ENCODE measurements at places on chromosomes 11 and 22. TPM values are rescaled to one million over a fixed set of nuclear protein-coding genes. Genes with fewer than 3 reads are reported as not detected.

GRCh38 chr11:32072872-32073643, 17.8 kb upstream of the RCN1 start:
- H3K36me3 ChIP-seq = no peaks in the 10 kb centered on the region
- no peak for DNase-seq
- H3K4me1 ChIP-seq = peaks cover 5% of the 10 kb centered on the region

Gene DEAF1
- total RNA-seq = 32.6 TPM

GRCh38 chr11:36744375-36745168, 146.5 kb upstream of the RAG2 start:
- no peaks in the 10 kb centered on the region for H3K27me3 ChIP-seq
- H3K4me3 ChIP-seq = no peak overlapping the region
- peaks cover 7% of the 10 kb centered on the region for H3K4me1 ChIP-seq
- DNase-seq = peak; percentile 84
- no peak overlapping the region for H3K27ac ChIP-seq

DNA sequence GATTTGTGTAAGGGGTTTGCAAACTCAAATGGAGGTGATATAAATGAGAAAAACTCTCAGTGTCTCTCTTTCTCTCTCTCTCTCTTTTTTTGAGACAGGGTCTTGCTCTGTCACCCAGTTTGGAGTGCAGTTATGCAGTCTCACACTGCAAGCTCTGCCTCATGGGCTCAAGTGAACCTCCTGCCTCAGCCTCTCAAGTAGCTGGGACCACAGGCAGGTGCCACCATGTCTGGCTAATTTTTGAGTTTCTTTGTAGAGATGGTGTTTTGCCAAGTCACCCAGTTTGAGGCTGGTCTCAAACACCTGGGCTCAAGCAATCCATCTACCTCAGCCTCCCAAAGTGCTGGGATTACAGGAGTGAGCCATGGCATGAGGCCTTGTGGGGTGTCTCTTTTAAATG, 2.9 kb downstream of the BIRC3 start:
- peak overlapping the region; percentile 2 for H3K27ac ChIP-seq
- DNase-seq = no peak
- peak overlapping the region; percentile 67 for H3K4me3 ChIP-seq
- H3K27me3 ChIP-seq = no peaks in the 10 kb centered on the region
- peaks cover 28% of the 10 kb centered on the region for H3K36me3 ChIP-seq
- H3K4me1 ChIP-seq = peaks cover 80% of the 10 kb centered on the region

DNA sequence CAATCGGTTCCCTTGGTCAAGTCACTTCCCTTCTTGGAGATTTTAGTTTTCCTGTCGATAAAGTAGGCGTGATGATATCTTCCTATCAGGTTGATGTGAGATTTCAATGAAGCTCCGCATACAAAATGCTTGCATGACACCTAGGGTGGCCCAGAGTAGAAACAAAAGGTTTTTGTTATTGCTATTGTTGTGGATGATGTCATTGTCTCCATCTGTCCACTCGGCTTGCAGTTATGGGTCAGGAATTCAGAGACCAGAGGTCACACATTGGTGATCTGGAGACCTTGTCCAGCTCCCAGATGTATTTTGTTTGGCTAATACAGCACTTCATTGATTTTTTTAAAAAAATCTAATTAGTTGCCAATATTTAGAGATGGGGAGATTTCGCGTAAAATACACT, 382.1 kb downstream of the MN1 start:
- DNase-seq = no peak
- no peak overlapping the region for H3K27ac ChIP-seq
- H3K4me1 ChIP-seq = peaks cover 34% of the 10 kb centered on the region
- H3K36me3 ChIP-seq = no peaks in the 10 kb centered on the region
- no peaks in the 10 kb centered on the region for H3K27me3 ChIP-seq

- H3K27me3 ChIP-seq = peaks cover 10% of the 10 kb centered on the region
- peak; percentile 82 for DNase-seq
- peaks cover 23% of the 10 kb centered on the region for H3K4me1 ChIP-seq
These were observed 59.1 kb downstream of the IGLL1 start for GRCh38 chr22:23520863-23521440.

DNA sequence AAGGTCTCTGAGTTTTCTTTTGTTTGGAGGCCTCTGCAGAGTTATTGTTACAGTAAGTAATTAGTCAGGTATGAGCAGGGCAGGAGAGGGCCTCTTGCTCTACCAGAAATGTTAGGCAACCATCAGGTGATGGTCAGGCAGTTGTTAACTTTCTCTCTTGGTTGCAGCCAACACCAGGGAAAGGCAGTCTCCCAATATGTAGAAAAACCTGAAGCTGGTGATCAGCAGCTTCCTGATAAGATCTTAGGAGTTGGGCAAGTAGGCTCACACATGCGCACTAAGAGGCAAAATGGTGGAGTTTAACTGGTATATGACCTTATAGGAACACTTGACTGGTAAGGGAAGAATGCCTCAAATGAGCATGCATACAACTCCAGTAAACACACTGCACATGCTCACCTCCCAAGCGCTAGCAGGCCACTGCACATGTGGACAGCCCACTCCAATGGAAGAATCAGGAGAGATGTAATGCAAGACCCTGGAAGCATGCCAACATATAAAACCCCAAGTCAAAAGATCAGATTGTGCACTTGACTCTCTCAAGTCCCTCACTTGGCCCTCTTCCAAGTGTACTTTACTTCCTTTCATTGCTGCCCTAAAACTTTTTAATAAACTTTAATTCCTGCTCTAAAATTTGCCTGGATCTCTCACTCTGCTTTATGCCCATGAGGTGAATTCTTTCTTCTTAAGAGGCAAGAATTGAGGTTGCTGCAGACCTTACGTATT, 23.7 kb upstream of the SLC35F2 start:
- H3K27ac ChIP-seq = no peak overlapping the region
- H3K4me1 ChIP-seq = no peaks in the 10 kb centered on the region
- no peaks in the 10 kb centered on the region for H3K36me3 ChIP-seq
- H3K4me3 ChIP-seq = no peak overlapping the region
- no peaks in the 10 kb centered on the region for H3K27me3 ChIP-seq
- DNase-seq = no peak

- H3K27ac ChIP-seq = peak within 1 kb of the TSS; percentile 40
- H3K4me1 ChIP-seq = peaks cover 9% of the 10 kb centered on the region
- H3K4me3 ChIP-seq = peak within 1 kb of the TSS; percentile 19
- DNase-seq = peak; percentile 88
These were observed at the start of gene APOL4 for GRCh38 chr22:36201630-36202319. Gene APOL4, minus strand, starts transcription at chr22:36201809. Its CDS starts 75 bp downstream, at chr22:36201734.

GRCh38 chr22:49554741-49555140, 272.9 kb downstream of the BRD1 start:
- no peaks in the 10 kb centered on the region for H3K4me1 ChIP-seq
- H3K36me3 ChIP-seq = no peaks in the 10 kb centered on the region
- H3K27ac ChIP-seq = no peak overlapping the region
- H3K4me3 ChIP-seq = no peak overlapping the region
- no peak for DNase-seq
- H3K27me3 ChIP-seq = no peaks in the 10 kb centered on the region

GRCh38 chr11:76762867-76763572, 20.1 kb upstream of the TSKU start:
- no peaks in the 10 kb centered on the region for H3K36me3 ChIP-seq
- H3K4me3 ChIP-seq = no peak overlapping the region
- no peaks in the 10 kb centered on the region for H3K27me3 ChIP-seq

DNA sequence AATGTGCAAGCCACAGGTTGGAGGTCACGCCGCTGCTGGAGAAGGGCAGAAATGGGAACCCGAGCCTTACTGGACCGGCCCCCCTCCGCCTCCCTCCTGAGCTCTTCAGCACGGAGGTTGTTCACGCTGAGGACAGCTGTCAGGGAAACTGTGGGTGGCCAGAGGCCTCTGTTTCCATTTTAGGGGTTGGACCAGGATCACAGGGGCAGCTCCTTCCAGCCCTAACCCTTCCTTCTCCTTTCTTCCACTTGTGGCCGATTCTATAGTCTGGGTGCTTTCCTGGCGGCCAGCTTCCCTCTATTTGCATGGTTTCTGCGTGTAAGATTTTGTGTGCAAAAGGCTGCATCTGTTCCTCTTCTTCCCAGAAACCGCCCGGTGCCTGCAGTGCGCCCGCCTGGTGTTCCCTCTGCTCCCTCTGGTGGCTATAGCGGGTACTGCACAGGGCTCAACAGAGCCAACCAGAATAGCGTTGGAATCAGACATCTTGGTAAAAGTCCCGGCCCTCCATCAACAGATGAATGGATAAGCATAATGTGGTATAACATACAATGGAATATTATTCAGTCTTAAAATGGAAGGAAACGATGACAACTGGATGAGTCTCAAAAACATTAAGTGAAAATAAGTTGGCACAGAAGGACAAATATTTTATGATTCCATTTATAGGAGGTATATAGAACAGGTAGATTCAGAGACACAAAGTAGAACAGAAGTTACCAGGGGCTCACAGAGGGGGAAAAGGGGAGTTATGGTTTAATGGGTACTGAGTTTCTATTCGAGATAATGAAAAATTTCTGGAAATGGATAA, 8.4 kb upstream of the SLC22A8 start:
- H3K4me1 ChIP-seq = peaks cover 8% of the 10 kb centered on the region
- DNase-seq = peak; percentile 93
- no peak overlapping the region for H3K4me3 ChIP-seq
- no peaks in the 10 kb centered on the region for H3K36me3 ChIP-seq
- no peak overlapping the region for H3K27ac ChIP-seq

GRCh38 chr22:43432883-43433415, 21.1 kb downstream of the MPPED1 start:
- no peak for DNase-seq
- H3K27ac ChIP-seq = no peak overlapping the region
- H3K4me3 ChIP-seq = no peak overlapping the region
- peaks cover 6% of the 10 kb centered on the region for H3K4me1 ChIP-seq

- no peak overlapping the region for H3K4me3 ChIP-seq
- no peak overlapping the region for H3K27ac ChIP-seq
- no peak for DNase-seq
These were observed 32.6 kb upstream of the SLC6A5 start for GRCh38 chr11:20566591-20567434.

Gene IL17REL
- total RNA-seq = 1.2 TPM

DNA sequence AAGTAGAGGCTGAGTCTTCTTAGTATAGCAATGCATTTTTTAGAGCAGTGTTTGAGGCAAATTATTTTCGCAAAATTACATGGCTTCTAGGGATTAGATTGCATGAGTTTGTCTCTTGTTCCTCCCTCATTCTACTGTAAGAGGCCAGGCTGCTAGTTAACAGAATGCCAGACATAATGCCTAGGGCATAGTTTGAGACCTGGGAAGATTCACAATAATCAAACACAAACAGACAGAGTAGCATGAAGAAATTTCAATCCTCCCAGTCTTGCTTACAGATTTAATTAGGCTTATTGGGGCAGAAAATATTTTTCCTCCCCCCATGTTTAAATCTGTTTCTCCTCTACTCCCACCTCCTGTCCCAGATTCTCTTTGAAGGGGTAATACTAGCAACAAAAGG, 48.3 kb downstream of the ARHGEF12 start:
- DNase-seq = no peak
- no peaks in the 10 kb centered on the region for H3K27me3 ChIP-seq
- no peaks in the 10 kb centered on the region for H3K36me3 ChIP-seq
- H3K4me1 ChIP-seq = peaks cover 23% of the 10 kb centered on the region
- H3K4me3 ChIP-seq = no peak overlapping the region

DNA sequence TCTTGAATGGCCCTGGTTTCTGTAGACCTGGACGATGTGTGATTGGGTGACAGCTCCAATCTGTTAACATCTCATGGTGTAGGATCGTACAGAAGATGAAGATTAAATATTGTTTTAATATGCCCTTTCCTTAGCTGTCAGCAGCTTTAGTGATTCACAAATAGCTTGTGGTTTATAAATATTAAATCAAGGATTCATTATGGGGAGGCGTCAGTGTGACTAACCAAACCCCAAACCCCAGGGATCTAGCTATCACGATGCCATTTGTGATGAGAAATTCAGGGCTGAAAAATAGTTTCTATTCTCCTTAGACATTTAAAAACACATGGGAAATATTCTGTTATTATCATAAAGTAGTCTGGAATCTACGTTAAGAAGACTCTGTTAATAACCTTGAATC, 73.4 kb downstream of the NCAM1 start:
- no peaks in the 10 kb centered on the region for H3K4me1 ChIP-seq
- DNase-seq = no peak
- H3K27me3 ChIP-seq = no peaks in the 10 kb centered on the region
- H3K27ac ChIP-seq = no peak overlapping the region
- no peak overlapping the region for H3K4me3 ChIP-seq
- no peaks in the 10 kb centered on the region for H3K36me3 ChIP-seq

GRCh38 chr22:24926849-24927579, 19.5 kb downstream of the LHFPL7 start:
- no peak overlapping the region for H3K27ac ChIP-seq
- no peak overlapping the region for H3K4me3 ChIP-seq
- H3K36me3 ChIP-seq = no peaks in the 10 kb centered on the region
- H3K4me1 ChIP-seq = no peaks in the 10 kb centered on the region

Gene SLN
- total RNA-seq = not detected

DNA sequence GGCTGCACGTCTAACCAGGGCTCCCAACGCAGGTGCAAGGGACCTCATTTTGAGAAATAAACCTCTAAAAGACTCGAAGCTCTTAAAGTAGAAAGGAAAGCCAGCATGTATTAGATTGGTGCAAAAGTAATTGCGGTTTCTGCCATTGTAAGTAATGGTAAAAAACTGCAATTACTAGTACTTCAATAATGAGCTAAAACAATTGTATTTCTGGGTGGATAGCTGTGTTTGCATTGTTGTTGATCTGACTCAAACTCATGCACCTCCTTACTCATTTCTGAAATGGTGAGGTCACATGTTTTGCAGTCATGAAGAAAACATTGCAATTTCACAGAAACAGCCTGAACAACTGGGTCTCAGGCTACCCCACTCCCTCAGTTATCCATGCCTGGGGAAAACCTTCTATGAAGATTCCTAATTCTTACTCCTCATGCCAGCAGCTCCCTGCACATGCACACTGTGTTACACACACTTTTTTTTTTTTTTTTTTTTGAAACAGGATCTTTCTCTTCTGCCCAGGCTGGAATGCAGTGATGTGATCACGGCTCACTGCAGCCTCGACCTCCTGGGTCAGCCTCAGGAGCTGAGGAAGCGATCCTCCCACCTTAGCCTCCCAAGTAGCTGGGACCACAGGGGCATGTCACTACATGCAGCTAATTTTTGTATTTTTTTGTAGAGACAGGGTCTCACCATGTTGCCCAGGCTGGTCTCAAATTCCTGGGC, 24.6 kb downstream of the VWCE start:
- H3K27me3 ChIP-seq = no peaks in the 10 kb centered on the region
- H3K4me1 ChIP-seq = peaks cover 24% of the 10 kb centered on the region
- no peak for DNase-seq
- no peaks in the 10 kb centered on the region for H3K36me3 ChIP-seq
- no peak overlapping the region for H3K4me3 ChIP-seq
